ENCODE measurements at places on chromosomes 5 and 9.

DNA sequence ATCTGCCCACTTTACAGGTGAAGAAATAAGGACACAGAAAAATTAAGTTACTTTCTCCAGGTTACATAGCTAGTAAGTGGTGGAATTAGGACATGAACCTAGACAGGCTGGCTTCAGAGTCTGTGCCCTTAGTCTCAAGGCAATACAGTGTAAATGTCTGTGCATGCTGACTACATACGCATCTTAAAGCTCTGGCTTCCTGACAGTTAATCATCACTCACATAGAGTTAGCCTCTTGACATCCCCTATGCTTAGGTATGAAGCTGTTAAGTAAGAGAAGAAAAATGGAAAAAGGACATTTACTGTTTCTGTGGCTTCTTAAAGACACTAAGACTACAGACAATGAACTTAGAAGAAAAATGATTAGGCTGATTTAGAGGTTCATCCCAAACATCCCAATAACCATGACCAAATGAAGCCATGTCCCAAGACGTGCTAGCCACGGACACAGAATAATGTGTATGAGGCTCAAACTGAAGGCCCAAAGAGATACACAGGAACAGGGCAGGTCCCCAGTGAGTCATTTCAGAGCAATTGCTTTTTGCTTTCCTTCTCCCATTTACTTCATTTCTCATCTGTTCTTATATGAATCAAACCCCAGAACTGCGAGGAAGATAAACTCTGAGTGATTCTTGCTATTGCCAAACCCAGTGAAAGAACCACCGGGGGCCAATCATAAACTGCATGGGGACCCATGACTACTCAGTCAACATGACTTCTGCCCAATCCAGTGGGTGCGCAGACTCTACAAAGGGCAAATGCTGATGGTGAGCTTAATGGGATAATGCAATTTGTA is 100.0 kb upstream of the IFNK start:
- DNase-seq = no peak

DNA sequence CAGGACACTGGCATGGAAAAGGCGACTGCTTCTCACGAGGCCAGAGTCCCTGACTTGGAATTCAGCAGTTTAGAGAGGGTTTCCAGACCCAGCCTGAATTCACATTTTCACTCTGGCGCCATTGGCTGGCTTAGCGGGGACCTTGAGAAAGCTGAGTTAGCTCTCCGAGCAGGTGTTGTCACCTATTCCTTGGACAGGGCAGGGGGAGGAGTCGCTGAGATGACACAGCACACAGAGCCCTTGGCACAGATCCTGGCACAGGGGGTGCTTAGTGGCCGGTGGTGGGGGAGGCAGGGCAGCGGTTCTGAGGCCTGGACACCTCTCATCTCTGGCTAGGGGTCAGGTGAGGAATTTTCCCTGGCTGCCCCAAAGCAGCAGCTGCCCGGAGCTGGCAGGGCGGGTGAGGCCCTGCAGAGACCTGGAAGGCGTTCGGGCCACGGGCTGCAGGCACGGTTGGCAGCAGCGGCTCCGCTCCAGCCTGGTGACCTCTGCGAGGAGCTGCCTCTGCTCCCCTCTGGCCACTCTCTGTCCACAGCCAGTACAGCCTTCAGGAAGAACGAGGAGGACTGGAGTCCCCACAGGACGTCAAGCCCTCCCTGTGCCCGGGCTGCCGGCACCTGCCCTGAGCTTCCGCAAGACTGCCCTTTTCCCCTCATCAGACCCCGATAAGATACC is 72.4 kb upstream of the RAPGEF1 start:
- DNase-seq = no peak

DNA sequence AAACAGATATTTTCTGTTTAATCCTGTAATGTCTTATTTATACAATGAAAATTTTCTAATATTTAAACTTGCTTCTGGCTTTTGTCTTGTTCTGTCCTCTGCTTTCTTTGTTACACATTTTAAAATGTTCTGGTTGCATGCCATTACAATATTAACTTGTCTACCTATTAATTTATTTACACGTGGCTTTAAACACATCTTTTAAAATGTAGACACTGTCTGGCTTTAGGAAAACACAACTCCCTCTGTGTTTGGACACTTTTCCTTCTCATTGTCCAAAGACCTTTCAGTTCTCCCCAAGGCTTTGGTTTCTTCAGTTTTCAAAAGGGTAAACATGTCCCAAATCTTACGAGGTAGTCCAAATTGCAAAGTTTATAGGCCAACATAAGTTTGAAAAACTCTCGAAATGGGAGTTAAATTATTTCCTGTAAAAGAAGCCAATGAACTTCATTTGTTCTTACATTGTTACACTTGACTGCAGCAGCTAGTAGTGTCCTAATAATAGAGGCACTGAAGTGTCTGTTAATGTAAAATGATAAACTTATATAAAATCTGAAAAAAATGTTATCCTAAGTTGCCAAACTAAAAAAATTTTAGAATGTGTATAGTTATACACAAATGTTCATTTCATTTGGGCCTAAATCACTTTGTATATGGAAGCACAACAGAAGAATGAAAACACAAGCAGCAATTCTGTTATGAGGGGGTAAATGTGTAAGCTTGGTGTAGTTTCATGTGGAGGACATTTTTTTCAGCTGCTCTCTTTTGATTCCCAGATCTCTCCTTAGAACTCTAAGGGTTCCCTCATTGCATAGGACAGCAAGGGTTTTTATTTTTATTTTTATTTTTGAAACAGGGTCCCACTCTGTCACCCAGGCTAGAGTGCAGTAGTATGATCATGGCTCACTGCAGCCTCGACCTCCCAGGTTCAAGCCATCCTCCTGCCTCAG is 53.8 kb downstream of the ALDH1A1 start:
- DNase-seq = no peak

DNA sequence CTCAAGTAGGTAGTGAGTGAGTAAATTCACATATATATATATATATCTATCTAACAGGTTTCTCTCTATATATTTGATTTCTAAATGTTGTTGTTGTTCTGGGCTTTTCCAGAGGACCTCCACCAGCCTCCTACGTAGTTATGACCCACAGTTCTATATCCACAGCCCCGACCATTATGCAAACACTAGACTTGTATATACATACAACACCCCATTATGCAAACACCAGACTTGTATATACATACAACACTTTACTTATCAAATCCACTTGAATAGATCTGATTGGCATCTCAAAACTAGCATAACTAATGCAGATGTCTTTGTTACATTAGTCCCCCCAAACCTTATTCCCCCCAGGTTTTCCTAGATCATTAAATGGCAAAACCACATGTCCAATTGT is 108.7 kb downstream of the JAKMIP2 start:
- no peak for DNase-seq

DNA sequence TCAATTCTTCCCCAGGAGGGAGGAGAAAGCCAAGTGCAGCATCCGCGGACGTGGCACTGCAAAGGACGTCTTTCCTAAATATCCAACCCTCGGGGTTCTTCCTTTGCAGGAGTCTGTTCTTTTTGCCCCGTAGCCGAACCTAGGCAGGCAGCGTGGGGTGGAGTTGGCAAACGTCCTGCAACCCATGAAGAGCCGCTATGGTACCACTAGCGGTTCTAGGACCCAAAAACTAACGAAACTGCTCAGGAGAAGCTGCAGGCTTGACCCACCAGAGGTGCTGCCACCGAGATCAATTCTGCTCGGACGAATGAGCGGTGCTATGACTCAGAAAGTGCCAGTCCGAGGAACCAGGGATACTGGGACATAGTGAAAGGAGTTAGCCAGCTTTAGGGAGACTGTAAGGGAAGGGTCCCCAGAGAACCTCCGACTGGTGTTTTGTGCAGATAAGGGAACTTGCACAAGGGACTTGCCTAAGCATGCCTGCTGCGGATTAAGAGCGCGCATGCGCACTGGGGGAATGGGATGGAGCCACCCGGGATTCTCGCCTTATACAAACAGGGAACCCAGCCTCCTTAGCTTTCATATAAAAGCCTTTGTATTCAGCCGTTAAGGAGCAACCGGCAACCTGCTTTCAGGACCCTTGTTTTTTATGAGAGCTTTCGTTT is 32.7 kb downstream of the ANXA2R start:
- DNase-seq = no peak

DNA sequence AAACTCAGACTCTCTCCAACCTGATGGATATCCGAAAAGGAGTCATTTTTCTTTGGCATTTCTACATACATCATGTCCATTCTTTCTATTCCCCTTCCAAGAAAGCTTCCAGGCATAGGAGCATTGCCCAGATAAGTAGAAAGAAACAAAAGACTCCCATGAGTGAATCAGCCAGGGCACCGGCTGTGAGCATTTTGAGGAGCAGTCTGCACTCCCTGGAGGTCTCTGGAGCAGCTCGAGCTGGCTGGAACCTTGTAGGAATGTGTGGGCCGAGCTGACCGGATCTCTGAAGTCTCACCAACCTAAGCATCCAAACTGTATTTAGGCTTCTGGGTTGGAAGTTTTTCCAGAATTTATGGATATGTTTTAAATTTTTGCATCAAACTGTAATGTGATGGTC is 161.4 kb upstream of the TRPC7 start:
- no peak for DNase-seq

Data from cerebellar nuclear complex (tissue), 1 donor.